SIG-M5 (cell line): ENCODE measurements at places on chromosomes 13 and 19.

DNA sequence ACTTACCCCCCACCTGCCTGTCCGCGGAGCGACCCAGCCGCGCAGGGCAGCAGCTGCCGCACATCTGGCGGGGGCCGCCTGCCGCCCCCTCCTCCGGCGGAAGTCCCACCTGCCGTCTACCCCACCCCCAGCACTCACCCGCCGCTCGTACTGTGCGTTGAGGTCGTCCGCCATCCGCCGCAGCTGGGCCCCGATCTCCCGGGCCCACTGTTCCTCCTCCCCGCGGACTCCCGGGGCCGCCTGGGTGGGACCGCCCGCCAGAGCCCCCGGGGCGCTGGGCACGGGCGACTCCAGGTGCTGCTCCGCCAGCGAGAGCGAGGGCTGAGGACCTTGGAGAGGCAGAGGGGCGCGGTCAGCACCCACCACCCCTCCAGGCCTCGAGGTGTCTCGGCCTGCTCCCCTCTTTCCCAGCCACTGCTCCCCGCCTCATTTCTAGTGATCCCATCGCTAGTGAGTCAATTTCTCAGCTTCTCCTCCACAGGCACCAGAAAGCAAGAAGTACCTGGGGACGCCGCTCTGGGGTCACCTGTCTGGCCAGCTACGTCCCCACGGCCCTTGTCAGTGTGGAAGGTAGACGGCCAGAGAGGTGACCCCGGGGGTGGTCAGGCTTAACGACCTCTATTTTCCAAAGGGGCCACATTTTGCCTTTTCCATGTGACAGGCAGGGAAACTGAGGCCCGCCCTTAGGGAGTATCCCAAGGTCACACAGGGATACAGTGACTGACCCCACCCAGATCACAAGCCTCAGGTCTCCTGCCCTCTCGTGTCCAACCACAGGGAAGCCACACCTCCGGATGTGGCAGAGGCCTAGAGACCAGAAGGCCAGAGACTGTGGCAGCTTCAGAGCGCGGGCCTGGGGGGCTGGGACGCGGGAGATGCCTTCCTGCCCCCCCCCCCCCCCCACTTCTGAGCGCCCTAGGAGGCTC, 4.3 kb downstream of the BBC3 start:
- no peak for DNase-seq

DNA sequence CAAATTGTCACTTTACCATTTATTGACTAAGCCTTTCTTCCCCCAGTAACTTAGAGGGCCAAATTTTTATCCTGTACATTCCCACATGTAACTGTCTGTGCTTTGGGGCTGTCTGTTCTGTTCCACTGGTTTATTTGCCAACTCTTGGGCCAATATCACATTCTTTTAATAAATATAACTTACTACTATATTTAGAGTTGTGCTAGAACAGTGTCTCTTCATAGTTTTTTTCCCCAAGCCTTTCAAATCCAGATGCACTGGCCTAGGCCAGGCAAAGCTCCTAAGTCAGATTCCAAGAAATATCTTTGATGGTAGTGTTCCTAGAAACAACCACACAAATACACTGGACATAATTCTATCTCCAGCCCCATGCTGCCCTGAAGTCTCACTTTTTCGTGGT, 16.0 kb upstream of the CEBPG start:
- DNase-seq, result no peak

GRCh38 chr19:41546386-41546789, 29.6 kb upstream of the CEACAM21 start:
- no peak for DNase-seq

- DNase-seq, result no peak
These were observed 177.1 kb downstream of the RGCC start for GRCh38 chr13:41634407-41634806.

DNA sequence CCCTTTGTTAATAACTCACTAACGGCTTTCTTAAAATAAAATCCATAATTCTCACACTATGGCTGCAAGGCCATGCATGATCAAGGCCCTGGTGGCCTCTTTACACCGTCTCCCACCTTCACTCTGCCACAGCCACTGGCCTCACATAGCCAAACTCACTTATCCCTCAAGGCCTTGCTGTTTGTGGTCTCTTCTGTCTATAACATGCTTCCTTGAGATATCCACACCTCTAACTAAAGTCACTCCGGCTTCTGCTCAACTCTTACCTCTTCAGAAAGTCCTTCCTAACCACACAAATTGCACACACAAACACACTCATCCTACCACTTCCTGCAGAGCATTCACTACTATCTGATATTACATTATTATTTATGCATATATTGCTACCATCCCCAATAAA, 262.5 kb downstream of the DIAPH3 start:
- DNase-seq, result no peak

DNA sequence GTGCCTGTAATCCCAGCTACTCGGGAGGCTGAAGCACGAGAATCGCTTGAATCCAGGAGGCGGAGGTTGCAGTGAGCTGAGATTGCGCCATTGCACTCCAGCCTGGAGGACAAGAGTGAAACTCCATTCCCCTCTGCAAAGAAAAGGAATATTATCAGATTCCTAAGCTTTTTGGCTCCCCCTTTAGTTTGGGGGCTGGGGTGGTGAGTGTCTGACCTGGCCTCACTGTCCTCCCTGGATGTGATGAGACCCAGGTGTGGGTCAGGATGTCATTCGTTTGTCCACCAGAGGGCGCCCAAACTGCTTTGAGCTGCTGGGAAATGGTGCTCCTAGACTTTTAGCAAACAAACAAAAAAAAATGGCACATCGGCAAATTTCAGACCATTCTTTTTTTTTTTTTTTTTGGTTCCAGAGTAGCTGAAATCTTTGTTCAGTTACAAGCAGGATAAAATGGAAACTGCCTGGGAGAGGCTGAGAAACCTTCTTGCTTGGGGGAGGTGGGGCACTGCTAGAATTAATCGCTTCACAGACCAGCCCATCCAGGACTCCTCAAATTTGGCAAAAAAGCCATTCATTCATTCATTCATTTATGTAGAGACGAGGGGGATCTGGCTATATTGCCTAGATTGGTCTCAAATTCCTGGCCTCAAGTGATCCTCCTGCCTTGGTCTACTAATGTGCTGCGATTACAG, 29.4 kb downstream of the SPC24 start:
- no peak for DNase-seq

GRCh38 chr13:98576963-98577835, at the start of gene STK24:
STK24 (minus strand) TSS chr13:98577107; CDS start chr13:98576786, 321 bp downstream.
- DNase-seq, result no peak

DNA sequence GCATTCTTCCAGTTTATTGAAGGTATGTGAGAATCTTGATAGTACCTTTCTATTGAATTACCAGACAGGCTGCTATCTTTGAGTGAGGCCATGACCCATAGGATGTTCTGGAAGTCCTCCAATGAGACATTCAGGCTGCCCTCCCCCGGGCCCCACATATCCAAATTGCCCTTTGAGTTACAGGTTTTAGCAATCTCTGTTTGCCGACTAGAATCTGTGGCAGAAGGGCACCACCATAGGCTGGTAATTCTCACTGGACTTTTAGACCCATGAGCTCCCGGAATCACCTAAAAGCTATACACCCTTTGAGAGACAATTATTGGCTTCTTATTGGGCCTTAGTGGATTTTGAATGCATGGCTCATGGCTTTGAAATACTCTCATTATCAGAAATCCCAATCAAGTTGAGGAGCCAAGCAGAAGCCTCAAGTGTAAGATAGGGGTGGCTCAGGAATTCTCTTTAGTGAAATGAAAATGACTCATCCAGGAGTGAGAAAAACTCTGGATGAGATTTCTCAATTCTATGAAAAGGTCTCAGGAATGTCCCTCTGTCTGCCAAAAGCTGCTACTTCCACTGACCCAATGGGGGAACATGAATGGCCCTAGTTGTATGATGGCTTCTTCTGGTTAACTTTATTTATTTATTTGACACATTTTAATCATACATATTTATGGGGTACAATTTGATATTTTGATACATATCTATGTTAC, 172.1 kb upstream of the CSNK1A1L start:
- DNase-seq, result no peak

DNA sequence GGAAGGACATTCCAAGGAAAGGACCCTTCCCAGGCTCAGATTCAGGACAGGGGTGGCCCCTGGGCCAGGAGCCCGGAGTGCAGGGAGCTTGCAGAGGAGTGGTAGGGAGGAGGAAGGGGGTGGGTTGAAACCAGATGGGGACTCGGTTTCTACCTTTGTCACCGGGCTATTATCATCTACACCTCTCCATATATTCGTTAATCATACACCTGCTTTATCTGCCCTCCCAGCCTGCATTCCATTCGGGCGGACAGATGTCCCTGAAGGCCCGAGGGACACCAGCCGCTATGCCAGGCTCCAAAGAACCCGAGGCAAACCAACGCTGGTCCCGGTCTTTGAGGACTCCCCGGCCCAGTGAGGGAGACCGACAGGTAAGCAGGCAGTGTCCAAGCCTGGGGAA, 15.5 kb upstream of the MYH14 start:
- no peak for DNase-seq

GRCh38 chr13:50222569-50223332, 207.5 kb downstream of the KCNRG start:
- DNase-seq, result peak; percentile 48

GRCh38 chr19:35119578-35120155, 4.0 kb downstream of the FXYD3 start:
- no peak for DNase-seq

DNA sequence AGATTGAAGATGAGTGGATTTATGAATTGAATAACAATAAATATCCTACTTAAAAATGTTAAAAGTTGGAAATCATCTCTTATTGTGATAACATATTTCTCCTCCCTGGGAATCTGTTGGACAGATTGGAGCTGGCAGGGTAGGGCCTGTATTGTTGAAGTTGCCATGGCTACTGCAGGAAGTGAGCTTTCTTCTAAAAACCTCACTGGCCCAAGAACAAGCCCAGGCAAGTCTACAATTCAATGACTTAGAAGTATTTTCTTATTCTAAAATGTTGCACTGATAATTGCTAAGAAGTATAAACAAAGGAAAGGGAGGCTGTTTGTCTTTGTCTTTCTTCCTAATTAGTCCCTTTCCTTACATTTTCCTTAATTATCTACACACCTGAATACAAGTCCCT, 112.1 kb downstream of the DLEU7 start:
- DNase-seq, result no peak

DNA sequence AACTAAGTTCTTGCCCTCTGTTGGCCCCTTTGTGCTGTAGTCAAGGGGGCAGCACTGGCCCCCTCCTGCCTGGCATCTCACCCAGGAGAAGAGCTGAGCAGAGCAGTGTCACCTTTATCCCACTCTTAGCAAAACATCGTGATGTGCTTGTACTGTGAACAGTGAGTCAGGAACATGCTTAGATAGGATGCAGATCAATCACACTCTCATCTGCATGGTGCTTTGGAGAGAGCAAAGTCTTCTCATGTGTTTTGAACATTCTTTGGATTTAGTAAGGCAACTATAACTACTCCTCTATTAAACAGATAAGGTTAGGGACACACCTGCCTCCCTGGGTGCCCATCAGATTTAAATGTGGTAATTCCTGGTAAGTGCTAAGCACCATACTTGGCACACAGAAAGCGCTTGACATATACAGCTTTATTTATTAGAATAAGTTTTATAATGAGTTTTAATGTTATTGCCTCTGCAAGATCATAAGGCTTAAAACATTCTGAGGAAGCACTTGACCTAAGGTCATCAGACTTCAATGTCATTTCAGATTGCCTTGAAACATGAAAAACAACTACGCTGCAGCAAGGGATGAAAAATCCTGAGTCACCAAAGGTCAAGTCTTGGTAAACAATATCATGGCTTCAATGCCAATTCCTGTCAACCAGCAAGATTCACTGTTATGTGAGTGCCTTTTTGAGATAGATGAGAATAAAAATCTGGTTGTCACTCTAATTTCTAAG, 82.4 kb upstream of the IRS2 start:
- DNase-seq, result no peak

DNA sequence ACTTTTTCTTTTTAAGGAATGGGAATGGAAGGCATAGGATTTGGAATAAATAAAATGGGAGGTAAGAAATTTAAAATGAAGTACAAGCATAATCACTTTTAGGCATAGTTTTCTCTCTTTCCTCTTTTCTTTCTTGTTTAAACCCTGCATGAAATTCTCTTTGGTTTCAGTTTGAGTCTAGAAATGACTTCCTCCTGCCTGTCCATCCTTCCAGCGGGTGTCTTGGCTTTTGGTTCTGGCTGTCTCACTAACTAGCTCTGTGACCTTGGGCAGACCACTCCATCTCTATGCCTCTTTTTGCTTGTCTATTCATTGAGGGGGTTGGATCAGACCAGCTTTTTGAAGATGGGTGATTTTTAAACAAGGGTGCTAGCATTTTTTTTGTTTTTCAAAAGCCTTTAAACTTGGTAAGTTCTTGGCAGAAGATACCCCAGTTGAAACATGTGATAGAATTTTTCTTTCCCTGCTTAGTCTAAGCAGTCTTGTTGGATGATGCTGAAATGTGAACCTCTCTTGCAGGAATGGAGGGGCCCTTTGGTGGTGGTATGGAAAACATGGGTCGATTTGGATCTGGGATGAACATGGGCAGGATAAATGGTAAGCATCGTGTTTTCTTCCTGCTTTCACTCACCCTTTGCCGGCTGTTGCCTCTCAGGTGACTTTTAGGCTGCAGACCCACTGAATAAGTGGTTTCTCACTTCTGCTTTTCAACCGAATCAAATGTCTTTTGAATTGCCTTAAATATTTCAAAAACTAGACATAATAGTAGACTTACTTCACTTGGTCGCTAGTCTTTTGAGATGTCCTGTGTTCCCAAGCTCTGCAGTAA, 28.6 kb downstream of the PRAM1 start:
- DNase-seq, result no peak
